Hypothalamus (tissue), 51 donors: ENCODE measurements at places on chromosomes 12 and 14.

- no peak for DNase-seq
Measured at GRCh38 chr14:65936342-65936975, 523.9 kb downstream of the FUT8 start.

- DNase-seq = no peak
Measured at GRCh38 chr12:114011711-114012110, 45.6 kb upstream of the RBM19 start.

- no peak for DNase-seq
Measured at GRCh38 chr12:93790472-93791152, 113.4 kb downstream of the CRADD start.

DNA sequence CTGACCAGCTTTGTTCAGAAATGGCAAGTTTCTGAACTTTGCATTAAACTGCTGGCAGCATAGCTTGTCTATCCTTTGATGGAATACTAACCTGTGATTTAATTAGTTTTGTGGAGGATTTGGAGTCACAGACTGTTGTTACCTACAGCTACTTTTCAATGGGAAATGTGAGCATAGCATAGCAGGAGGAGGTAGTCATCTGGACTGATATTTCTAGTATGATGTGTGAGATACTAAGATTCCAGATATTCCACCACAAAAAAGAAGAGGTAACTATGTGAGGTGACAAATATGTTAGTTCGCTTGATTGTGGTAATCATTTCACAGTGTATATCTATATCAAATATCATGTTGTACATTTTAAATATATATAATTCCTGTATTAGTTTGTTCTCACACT, 833.0 kb downstream of the SLC6A15 start:
- no peak for DNase-seq

- DNase-seq = no peak
Measured at GRCh38 chr12:49868449-49868848, 25.5 kb upstream of the BCDIN3D start.
